Stimulated activated CD4-positive, alpha-beta T cell treated with anti-CD3 and anti-CD28 coated beads, Interleukin-1b, Interleukin-23, amount 100 ng/mL, for 4 hours (primary cell): ENCODE measurements at places on chromosomes 13 and 19.

- DNase-seq, result no peak
These were observed 175.2 kb downstream of the PAN3 start for GRCh38 chr13:28313579-28313978.

- DNase-seq, result no peak
These were observed 16.6 kb downstream of the PRKCSH start for GRCh38 chr19:11451871-11452619.

GRCh38 chr19:27753622-27754021 is 1459.3 kb downstream of the UQCRFS1 start:
- DNase-seq, result no peak

- DNase-seq, result no peak
These were observed 89.7 kb downstream of the HSPH1 start for GRCh38 chr13:31072041-31072440.

- no peak for DNase-seq
These were observed 41.4 kb downstream of the SIPA1L3 start for GRCh38 chr19:37948362-37948761.
